ENCODE measurements at places on chromosomes 16 and 17.

GRCh38 chr16:84766978-84767773 is 52.6 kb upstream of the CRISPLD2 start:
- no peak for DNase-seq

- DNase-seq = no peak
Observed at GRCh38 chr17:16272111-16272840, 55.3 kb downstream of the PIGL start.

DNA sequence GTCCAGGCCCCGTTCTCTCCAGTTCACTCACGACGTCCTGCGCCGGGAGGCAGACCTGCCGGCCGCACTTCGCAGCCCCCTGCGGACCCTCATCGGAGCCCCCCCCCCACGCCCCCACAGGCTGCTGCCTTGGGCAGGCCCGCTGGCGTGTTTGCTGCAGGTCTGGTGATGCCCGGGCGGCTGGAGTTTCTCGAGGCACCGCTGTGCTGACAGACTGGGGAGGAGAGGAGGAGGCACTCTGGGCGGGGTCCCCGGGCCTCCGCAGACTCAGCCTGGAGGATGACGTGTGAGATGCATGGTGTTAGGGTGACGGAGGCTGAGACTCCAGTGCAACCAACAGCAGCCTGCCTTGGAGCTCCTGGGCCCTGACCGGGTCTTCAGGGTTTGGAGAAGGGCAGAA is 24.1 kb downstream of the BAIAP2 start:
- no peak for DNase-seq

GRCh38 chr16:87851601-87852000 is 17.7 kb downstream of the SLC7A5 start:
- no peak for DNase-seq

GRCh38 chr16:51003850-51004566 is 147.1 kb downstream of the SALL1 start:
- DNase-seq = no peak

GRCh38 chr16:86881861-86882273 is 303.5 kb downstream of the FOXL1 start:
- DNase-seq = no peak

- no peak for DNase-seq
Observed at GRCh38 chr17:8793649-8794048, 5.5 kb downstream of the MFSD6L start.

GRCh38 chr17:55606488-55606815 is 95.2 kb upstream of the SMIM36 start:
- DNase-seq = no peak

GRCh38 chr16:35506898-35507194 is 2047.4 kb downstream of the TP53TG3F start:
- DNase-seq = no peak

- no peak for DNase-seq
Observed at GRCh38 chr17:81870981-81871386, at the start of gene ARHGDIA. ARHGDIA (minus strand) TSS chr17:81871337; CDS start chr17:81869930, 1,407 bp downstream.

- no peak for DNase-seq
Observed at GRCh38 chr16:64278196-64278595, 843.7 kb downstream of the CDH11 start.

DNA sequence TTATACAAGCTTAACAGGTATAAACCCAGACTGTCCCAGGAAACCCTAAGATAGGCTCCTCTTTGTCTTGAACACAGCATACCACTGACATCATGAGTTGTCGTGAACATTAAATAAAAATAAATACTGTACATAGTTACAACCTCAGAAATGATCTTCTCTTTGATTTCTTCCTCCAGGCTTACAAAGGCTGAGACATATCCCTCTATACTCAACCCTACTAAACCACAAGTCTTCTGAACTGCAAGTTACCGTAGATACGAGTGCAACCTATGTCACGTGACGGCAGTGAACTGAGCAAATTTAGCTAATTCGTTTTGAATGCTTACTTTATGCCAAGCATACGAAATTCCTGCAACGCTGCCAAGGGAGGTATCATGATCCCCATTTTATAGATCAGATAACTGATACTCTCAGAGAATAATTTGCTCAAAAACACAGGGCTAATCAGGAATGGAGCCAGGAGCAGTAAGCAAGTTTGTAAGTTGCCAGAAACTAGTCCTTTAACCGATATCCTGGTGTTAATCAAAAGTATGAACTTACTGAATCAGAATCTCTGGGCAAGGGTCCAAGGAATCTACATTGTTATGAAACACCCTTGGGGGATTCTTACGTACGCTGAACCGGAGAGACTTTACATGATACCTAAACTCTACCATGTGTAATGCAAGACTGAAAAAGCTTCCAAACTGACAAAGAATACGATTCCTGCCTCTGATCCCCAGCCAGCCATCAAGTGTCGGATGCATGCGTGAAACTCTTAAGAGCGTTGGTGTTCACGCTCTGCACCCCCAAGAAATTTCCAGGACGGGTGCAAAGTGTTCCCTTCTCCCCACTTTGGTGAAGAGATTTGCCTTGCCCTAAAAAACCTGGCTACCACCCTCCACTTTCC is 106.2 kb downstream of the XYLT1 start:
- DNase-seq = no peak

DNA sequence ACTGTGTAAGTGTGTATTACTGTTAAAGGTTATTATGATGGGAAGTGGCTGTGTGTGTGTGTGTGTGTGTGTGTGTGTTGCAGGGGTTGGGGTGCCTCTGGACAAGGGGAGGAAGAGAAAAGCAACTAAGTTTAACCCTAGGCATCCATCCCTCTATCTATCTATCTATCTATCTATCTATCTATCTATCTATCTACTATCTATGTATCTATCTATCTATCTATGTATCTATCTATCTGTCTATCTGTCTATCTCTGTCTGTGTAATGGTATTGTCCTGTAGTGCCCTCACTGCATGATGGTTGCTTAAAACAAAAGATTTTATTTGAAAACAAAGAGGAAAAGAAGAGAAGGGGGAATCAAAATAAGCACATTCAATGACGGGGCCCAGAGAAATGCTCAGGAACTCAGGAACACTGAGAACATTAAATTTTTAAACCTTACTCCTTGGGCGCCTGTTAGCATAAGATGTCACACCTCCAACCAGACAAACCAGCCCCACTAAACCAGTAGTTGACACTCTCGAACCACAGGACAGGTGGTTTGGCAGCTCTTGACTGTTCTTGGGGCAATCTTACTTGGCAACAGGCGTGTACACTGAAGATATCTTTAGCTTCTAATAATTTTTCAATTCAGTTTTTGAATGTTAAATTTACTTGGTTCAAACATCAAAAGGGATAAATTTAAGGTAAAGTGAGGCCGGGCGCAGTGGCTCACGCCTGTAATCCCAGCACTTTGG is 5.1 kb upstream of the RPL26 start:
- DNase-seq = no peak

GRCh38 chr16:1325673-1326371 is 7.6 kb upstream of the BAIAP3 start:
- no peak for DNase-seq

GRCh38 chr16:81515721-81516120 is 71.1 kb downstream of the CMIP start:
- no peak for DNase-seq

DNA sequence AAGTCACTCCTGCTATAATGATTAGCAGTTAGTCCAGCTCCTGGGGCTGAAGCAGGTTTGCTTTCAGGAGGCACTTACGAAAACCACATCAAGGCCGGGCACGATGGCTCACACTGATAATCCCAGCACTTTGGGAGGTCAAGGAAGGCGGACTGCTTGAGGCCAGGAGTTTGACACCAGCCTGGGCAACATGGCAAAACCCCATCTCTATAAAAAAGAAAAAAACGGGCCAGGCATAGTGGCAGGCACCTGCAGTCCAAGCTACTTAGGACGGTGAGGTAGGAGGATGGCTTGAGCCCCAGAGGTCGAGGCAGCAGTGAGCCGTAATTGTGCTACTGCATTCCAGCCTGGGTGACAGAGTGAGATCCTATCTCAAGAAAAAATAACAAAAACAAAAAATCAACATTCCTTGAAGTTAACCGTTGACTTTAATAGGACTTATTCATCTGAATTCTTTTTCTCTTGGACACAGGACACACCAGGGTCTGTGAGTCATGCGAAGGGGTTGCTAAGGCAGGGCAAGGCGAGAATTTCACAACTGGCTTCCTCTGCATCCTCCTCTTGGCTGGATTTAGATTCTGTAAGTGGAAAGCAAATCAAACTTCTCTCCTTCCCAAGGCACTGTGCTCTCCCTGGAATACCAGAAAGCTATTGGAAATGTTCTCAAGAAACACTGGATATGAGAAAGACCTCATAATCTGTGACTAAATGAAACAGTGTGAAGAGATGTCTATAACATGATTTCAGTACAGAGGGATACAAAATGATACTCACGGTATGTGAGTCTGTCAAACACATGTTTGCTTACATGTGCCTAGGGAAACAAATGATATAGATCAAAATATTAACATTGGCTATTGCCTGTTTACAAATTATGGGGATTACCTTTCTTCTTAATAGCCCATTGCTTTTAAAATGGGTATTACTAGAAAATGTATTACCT is 99.5 kb downstream of the SYCE1L start:
- DNase-seq = no peak

- no peak for DNase-seq
Observed at GRCh38 chr17:46039592-46040186, 40.6 kb downstream of the STH start.

- DNase-seq = no peak
Observed at GRCh38 chr16:68403177-68403576, 45.1 kb downstream of the SMPD3 start.

DNA sequence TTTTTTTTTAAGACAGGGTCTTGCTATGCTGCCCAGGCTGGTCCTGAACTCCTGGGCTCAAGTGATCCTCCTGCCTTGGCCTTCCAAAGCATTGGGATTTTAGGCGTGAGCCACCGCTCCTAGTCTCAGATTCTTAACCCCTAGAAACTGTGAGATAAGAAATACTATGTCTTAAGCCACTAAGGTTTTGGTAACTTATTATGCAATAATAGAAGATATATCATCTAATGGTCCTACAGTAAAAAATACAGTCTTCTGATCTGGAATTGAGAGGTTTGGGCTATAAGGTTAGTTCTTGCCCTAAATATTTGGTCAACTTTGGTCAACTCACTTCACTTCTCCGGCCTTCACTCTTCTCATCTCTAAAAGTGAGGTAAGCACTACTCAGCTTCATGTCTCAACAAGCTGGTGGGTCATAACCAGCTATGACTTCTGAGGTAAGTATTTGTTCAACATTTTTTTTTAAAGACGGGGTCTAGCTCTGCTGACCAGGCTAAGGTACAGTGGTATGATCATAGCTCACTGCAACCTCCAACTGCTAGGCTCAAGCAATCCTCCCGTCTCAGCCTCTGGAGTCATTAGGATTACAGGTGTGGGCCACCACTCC is 14.7 kb downstream of the RAD51D start:
- no peak for DNase-seq

DNA sequence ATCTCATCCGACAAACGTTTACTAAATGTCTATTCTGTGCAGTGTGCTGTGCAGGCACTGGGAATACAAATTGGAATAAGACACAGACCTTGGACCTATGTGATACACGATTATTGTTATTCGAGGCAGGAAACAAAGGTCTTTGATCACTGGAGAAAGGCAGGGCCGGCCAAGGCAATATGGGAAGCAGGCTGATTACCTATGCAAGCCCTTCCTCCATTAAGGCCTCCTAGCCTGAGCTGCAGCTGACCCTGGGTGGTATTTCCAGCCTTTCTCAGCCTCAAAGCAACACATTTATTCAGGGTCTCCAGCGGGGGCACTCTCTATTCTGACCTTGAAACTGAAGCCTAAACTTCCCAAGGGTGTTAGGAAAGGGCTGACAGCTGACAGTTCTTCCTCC is 13.4 kb downstream of the ST6GALNAC1 start:
- DNase-seq = no peak

DNA sequence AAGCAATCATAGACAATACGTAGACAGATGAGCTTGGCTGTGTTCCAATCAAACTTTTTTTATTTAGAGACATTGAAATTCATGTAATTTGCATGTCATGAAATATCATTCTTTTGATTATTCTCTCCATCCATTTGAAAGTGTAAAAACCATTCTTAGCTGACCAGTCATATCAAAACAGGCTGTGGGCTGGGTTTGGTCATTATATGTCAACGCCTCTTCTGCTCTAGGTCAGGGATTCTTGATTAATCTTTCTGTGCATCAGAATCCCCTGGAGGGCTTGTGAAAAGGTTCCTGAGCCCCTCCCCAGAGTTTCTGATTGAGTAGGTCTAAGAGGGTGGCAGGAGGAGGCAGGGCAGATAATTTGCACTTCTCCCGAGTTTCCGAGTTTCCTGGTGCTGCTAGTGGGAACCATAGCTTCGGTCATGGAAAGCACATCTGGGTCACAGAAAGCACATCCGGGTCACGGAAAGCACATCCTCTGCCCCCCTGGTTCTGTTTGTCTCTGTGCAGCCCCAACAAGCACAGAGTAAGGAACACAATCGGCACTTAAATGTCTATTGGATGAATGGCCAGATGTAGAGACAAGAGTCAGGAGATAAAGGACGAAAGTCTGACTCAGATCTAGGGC is 16.4 kb downstream of the PIMREG start:
- DNase-seq = no peak

DNA sequence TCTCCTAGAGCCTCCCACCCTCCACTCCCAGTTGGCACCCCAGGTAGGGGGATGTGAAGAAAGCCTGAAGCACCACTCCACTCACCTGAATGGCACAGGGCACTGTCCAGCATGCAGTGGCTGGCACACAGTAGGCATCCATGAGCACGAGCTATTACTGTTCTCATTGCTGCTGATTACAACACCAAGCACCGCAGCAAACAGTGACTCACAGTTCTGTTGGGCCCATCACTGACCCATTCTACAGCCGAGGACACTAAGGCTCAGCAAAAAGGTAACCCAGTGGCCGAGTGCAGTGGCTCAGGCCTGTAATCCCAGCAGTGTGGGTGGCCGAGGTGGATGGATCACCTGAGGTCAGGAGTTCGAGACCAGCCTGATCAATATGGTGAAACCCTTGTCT is 2.7 kb downstream of the ZSCAN10 start:
- no peak for DNase-seq

GRCh38 chr17:292016-292415 is 60.6 kb downstream of the RPH3AL start:
- DNase-seq = no peak

DNA sequence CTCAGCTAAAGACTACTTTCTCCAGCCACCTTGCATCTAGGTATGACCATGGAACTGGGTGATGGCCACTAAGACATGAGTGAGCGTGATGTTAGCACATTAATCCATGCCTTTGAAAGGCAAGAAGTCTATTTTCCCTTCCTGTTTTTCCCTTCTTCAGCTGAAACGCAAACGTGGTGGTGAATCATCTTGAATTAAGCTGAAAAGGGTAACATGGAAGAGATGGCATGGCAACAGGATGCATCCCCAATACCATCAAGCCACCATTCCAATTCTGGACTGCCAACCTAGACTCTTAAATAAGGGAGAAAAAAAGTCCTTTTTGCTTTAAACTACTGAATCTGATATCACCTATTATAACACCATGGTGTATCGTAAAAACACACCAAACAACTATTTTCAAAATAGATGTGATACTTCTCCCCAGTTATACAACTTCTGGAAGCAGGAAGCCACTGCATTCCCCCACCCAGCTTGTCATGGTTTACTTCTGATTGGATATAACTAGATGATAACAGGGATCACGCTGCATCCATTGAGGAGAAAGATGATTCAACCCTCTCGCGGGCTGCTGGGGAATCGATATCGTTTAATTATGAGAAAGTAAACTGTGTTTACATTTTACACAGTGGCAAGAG is 368.6 kb downstream of the CDH13 start:
- no peak for DNase-seq

Measured in omental fat pad (tissue), 4 donors.